ENCODE measurements at places on chromosomes 5 and 9.

GRCh38 chr9:4167728-4168127 lies 132.1 kb downstream of the GLIS3 start:
- ATAC-seq: no peak

- no peak for ATAC-seq
Observed at GRCh38 chr9:103707181-103707580, 386.9 kb upstream of the SMC2 start.

DNA sequence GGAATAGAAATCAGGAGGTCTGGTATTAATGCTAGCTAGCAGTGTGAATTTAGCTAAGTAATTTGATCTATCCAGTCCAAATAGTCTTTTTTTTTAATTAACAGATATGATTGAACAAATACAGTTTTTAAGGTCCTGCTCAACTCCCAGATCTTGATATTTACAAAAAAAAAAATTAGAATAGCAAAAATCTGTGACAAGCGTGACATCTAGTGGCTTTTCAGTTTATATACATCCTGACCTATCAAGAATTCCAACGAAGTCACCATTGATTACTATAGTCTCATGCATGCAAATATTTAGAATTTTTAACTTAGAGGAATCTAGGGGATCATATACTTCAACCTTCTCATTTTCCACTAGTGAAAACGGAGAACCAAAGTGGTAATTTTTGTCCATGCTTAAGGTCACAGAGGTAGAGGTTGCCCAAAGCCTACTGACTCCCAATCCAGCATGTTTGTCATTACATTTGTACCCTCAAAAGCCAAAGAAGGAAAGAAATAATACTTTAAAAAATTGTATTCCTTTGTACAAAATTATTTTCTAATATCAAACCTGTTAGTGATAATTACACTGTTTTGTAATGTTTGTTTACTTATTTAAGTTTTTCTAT lies 17.6 kb upstream of the TARS1 start:
- no peak for ATAC-seq

GRCh38 chr5:170614720-170615119 lies 110.9 kb downstream of the KCNIP1 start:
- ATAC-seq: no peak

All from motor neuron (in vitro differentiated cells).